Sigmoid colon (tissue), 7 donors: ENCODE measurements at places on chromosomes 5 and 9.

DNA sequence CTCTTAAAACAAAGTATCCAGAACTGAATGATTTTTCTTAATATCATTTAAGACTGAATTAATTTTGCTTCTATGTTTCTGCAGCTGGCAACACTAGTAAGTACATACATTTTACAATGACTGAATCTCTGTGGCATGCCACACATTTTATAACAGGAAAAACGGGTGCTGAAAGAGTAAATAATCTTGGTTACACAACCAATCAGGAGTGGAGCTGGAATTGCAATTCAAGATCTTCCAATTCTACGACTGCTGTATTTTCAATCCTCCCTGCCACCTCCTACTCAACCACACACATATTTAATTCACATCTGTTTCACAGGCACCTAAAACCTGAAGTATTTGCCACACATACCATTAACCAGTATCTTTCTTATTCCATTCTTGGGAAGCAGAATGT lies 52.7 kb upstream of the NR5A1 start:
- DNase-seq, result no peak

DNA sequence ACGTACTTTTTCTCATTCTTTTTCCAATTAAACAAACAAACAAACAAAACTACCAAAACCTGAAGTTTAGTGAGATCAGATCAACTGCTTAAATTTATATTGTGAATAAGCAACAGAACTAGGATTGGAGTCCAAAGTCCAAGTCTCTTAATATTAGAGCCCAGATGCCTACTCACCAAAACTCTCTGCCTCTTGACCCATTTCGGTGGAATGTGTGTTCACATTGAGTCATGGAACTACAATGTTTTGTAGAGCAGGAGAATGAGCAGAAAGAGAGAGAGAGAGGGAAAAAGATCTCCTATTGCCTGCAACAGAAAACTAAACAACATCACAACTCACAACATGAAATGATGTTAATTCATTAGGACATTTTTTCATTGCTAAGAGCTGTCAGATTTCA lies 751.1 kb downstream of the TLR4 start:
- DNase-seq, result no peak

- no peak for DNase-seq
Observed at GRCh38 chr5:68181039-68181599, 34.4 kb upstream of the PIK3R1 start.

GRCh38 chr5:150408231-150408943 lies 4.3 kb downstream of the CD74 start:
- DNase-seq, result no peak

DNA sequence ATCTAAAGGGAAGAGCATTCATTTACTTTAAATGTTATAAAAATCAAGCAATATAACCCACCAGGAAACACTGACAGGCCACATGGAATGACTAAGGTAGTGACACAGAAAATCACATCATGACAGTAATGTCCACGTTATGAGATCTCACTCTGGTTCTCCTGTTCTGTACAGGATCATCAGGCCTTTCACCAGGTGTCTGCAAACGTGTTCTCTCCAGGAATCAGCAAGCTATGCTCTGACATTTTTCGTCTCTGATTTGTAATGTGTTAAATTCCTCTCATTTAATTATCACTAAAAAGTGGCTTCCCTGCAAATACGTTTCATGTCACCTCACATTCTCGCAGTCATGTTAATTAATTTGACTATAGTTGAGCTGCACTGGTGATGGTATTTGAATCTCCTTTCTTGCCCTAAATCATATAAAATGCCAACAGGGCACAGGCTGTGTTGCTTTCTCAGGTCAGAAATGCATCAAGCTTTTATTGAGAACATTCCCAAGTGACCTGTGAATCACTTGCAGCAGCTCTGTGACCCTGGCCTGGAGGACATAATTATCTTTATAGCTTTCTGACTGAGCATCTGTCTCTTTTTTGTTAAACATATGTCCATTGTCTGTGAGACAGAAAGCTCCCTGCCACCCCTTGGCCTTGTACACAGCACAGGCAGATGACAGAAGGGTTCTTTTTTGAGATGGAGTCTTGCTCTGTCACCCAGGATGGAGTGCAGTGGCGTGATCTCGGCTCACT lies 196.2 kb downstream of the DIRAS2 start:
- no peak for DNase-seq

- no peak for DNase-seq
Observed at GRCh38 chr9:107983181-107983603, 493.6 kb upstream of the KLF4 start.

- DNase-seq, result no peak
Observed at GRCh38 chr9:79569814-79570447, 1.8 kb upstream of the TLE4 start.

- DNase-seq, result no peak
Observed at GRCh38 chr5:69042500-69042899, 51.3 kb upstream of the SLC30A5 start.

- no peak for DNase-seq
Observed at GRCh38 chr5:173747876-173748275, 131.4 kb upstream of the BOD1 start.

- peak; percentile 88 for DNase-seq
Observed at GRCh38 chr5:172678902-172679301, 37.8 kb downstream of the NEURL1B start.

DNA sequence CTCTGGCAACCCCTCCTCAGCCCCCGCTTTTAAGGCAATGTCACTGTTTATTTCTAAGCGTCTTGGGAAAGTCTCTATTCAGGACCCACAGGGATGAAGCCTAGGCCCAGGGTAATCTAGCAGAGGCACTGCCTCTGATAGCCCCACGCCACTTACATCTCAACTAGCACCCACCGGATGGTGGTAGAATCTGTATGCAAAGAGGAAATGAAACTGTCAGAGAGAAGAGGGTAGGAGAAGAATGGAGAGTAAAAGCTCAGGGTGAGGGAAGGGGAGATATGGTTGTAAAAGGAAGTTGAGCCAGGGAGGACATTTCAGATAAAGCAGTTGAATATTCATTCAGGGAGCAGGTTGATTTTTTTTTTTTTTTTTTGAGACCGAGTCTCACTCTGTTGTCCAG lies 3.0 kb downstream of the FRRS1L start:
- no peak for DNase-seq

- no peak for DNase-seq
Observed at GRCh38 chr5:172096207-172096940, 89.9 kb upstream of the FBXW11 start.

- DNase-seq, result peak; percentile 58
Observed at GRCh38 chr5:645421-645820, 33.3 kb downstream of the CEP72 start.

GRCh38 chr5:104951829-104952228 lies 1389.2 kb upstream of the NUDT12 start:
- DNase-seq, result no peak

GRCh38 chr5:64874753-64875152 lies 106.0 kb downstream of the CWC27 start:
- no peak for DNase-seq

DNA sequence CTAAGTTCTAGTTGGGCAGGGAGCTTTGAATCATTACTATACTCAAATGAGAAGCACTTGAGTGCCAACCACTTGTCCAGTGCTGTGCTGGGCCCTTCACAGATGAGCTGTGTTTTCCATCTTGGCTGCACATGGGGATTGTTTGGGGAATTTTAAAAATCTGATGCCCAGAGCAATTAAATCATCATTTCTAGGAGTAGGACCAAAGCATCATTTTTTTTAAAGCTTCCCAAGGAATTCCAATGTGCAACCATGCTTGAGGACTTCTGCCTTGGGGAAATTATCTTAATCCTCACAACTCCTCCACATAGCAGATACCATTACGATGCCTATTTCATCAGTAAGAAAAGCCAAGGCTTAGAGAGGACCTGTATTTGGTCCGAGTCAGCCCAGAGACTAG lies 131.4 kb downstream of the TMEM174 start:
- no peak for DNase-seq

DNA sequence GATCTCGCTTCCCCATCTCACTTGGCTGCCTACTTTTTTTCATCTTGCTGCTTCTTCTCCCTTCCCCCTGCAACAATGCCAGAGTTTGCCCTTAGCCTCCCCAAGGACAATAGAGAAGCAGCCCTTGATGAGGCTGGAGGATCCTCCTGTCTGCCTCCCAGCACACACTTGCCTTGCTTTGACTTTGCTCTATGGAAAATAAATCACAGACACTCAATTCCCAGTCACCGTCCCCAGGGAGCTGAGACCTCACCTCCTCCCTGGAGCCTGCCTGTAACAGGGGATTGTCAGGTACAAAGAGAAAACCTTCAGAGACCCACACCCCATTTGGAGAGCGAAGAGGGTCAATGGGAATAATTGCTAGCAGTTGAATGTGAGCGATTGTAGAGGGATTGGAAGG lies 242.1 kb upstream of the ZNF462 start:
- no peak for DNase-seq
